ENCODE measurements at places on chromosomes 3 and 15.

GRCh38 chr15:96362755-96363651, 32.5 kb downstream of the NR2F2 start:
- no peak for DNase-seq

GRCh38 chr3:190424478-190425439, 24.9 kb downstream of the TMEM207 start:
- no peak for DNase-seq

GRCh38 chr15:71143373-71144310, 28.4 kb downstream of the THSD4 start:
- DNase-seq, result no peak

DNA sequence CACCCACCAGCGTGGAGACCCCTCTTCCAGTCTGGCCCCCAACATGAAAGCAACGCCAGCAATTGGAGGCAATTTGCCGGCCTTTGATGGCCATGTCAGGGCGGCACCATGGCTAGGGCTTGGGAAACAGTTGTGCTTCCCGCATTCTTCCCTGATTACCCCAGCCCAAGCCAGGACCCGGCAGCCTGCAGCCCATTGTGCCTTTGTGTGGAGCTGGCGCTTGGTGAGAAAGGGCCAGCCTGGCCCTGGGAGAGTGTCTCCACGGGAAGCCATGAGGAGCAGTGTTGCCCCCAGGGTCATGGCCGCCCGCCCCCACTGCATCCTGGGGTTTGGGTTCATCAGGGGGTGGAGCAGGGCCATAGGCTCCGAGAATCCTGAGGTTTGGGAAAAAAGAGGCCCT, 66.0 kb downstream of the DNAJB8 start:
- DNase-seq, result no peak

- DNase-seq, result no peak
These were observed 38.5 kb upstream of the CTSH start for GRCh38 chr15:78983146-78983918.

GRCh38 chr3:99645277-99646106, 7.1 kb downstream of the COL8A1 start:
- DNase-seq, result no peak

Data from stimulated activated CD8-positive, alpha-beta memory T cell treated with anti-CD3 and anti-CD28 coated beads, Interleukin-15, amount 100 ng/mL, for 1 hour (primary cell).